Mucosa of descending colon (tissue), 3 donors: ENCODE measurements at places on chromosomes 7 and 10. TPM values are rescaled to one million over a fixed set of nuclear protein-coding genes. Genes with fewer than 3 reads are reported as not detected.

The TLX1 gene
- total RNA-seq = not detected

The CNPY1 gene
- total RNA-seq = not detected

The PLCE1 gene
- 39.3 TPM for total RNA-seq

The LRRD1 gene
- total RNA-seq = 0.09 TPM

The CCZ1B gene
- total RNA-seq = 82.3 TPM

The IFIT2 gene
- total RNA-seq = 6.9 TPM

The TCERG1L gene
- not detected for total RNA-seq

The GRID2IP gene
- total RNA-seq = 0.41 TPM

The SRGN gene
- 54.6 TPM for total RNA-seq

The CYP2C18 gene
- 6.5 TPM for total RNA-seq

The IL15RA gene
- 26.6 TPM for total RNA-seq

The PHKG1 gene
- total RNA-seq = 11.6 TPM

The GBX1 gene
- total RNA-seq = not detected

The TUBAL3 gene
- total RNA-seq = 38.7 TPM

The C10orf67 gene
- not detected for total RNA-seq

The IMPDH1 gene
- 37.0 TPM for total RNA-seq

The PIK3CG gene
- total RNA-seq = 3.1 TPM

The ALOX5 gene
- 14.3 TPM for total RNA-seq

The DOCK4 gene
- 12.7 TPM for total RNA-seq

The TSPAN12 gene
- total RNA-seq = 43.4 TPM

The TMEM213 gene
- not detected for total RNA-seq

The VOPP1 gene
- total RNA-seq = 75.2 TPM

The ADCY1 gene
- total RNA-seq = 0.94 TPM

The OIT3 gene
- total RNA-seq = 0.25 TPM

The PRR15 gene
- 173 TPM for total RNA-seq

The ARMH3 gene
- total RNA-seq = 25.8 TPM

The SPDYE11 gene
- not detected for total RNA-seq

The ASB10 gene
- not detected for total RNA-seq

The NOC3L gene
- total RNA-seq = 11.9 TPM

The SRI gene
- 809 TPM for total RNA-seq

The NUPR2 gene
- total RNA-seq = not detected

The AKR1C1 gene
- total RNA-seq = 38.3 TPM

The RAB19 gene
- total RNA-seq = 22.0 TPM

The PODXL gene
- total RNA-seq = 12.8 TPM

The ERVW-1 gene
- total RNA-seq = not detected

The WDR86 gene
- total RNA-seq = 0.38 TPM

The NEURL1 gene
- total RNA-seq = 42.9 TPM

The PALS2 gene
- total RNA-seq = 15.1 TPM

The MEOX2 gene
- 1.3 TPM for total RNA-seq

The GLI3 gene
- 8.8 TPM for total RNA-seq

The CPED1 gene
- total RNA-seq = 6.5 TPM

The SPDYE5 gene
- total RNA-seq = 0.38 TPM

The UBE2H gene
- total RNA-seq = 85.9 TPM

The SMKR1 gene
- not detected for total RNA-seq

The HECW1 gene
- 0.76 TPM for total RNA-seq

The PTF1A gene
- not detected for total RNA-seq

The MYL10 gene
- total RNA-seq = not detected

The VAX1 gene
- total RNA-seq = not detected

The GIMAP2 gene
- total RNA-seq = 8.6 TPM

The SLC16A12 gene
- 0.12 TPM for total RNA-seq

The FOXI2 gene
- total RNA-seq = 0.12 TPM
